ENCODE measurements at places on chromosomes 5 and 9.

DNA sequence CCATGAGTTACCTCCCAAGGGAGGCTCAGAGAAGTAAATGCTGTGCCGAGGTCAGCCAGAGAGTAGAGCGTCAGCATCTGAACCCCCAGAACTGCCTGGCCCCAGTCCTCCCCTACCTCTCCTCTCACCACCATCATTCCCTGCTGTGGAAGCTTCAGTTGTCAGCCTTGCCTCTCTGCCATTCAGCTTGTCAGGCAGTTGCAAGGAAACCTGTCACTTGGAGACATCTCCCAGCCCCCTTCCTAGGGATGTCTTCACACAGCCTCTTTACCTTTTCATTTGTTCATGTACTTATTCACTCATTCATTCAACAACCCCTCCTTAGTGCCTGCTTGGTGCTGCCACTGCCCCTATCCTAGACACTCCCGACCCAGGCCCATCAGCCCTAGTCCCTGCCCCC is 2.1 kb downstream of the RGS14 start:
- no peak for DNase-seq

DNA sequence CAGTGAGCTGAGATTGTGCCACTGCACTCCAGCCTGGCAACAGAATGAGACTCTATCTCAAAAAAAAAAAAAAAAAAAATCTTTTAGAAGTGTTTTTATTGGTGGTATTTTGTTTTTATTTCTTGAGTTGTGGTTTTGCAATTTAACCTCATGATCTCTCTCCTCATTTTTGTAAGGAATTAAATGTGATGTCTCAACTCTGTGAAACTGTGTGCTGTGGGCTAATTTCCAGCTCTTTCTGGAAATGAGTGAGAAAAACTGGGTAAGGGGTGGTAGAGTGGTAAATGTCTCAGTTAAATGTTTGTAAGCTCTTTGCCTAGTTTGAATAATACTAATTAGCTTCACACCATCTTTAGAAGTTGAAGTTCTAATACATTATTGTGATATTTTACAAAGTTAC is 29.0 kb downstream of the ACO1 start:
- DNase-seq, result no peak

GRCh38 chr5:61115968-61116367 is 46.3 kb downstream of the SMIM15 start:
- no peak for DNase-seq

DNA sequence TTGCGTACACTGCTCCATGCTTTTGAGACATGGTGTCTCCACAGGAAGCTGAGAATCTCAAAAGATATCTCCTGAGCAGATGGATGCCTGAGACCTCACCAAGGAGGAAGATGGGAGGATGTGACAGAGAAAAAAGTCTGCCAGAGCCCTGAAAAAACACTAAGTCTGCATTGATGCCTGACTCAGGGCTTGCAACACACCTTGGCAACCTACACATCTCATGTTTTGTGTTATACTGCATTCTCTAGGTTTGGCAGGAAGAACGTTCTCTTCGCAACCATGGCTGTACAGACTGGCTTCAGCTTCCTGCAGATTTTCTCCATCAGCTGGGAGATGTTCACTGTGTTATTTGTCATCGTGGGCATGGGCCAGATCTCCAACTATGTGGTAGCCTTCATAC is 19.2 kb downstream of the SLC22A4 start:
- DNase-seq, result no peak

DNA sequence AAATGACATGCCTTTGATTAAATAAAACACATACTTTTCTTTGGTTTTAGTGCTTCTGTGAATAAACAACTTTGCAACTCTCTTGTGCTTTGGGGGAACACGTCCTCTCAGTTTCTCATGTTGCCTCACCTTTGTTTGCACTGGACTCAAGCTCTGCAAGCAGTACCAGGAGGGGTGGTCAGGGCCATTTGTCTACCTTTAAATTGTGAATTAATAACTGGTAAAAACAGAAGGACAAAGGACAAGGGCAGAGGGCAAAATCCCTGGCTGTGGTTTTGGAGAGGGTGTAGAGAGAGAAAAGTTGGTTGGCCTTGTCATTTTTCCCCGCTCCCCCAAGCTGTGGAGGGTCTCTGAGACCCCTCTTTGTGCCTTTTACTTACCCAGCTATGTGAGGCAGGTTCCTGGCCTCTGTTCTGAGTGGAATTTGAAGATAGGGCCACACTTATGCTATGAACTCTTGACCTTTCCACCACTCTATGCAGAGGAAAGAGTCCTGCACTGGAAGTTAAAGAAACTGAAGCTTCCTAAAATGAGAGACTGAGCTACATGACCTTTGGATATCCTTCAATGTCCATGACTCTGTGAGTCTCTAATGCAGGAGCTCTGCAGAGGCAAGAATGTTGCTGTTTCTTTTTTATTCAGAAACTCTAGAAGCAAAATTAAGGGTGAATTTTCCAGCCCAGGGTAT is 55.1 kb upstream of the MOCS2 start:
- DNase-seq, result no peak
